NCI-H2171 treated with DMSO at 0.1 percent for 48 hours (cell line): ENCODE measurements at places on chromosomes 6 and 20.

- no peak for DNase-seq
Measured at GRCh38 chr6:161115468-161115867, 123.9 kb downstream of the MAP3K4 start.

DNA sequence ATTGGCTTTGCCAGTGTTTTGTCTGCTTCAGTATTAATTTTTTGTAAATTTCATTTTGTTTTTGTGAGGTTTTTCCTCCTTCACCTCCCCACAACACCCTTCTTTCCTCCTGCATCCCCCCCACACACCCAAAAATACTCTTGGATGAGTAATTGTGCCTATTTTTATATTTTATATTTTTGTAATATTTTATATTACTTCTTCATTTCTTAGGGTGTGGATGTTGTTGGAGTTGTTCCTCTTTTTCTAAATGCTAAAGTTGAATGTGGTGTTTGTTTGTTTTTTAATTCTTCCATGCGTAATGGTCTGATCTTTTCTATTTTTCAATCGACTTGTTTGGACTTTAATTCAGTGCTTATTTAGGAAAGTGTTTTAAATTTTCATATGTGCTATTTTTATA, 420.5 kb upstream of the SOX4 start:
- DNase-seq: no peak

DNA sequence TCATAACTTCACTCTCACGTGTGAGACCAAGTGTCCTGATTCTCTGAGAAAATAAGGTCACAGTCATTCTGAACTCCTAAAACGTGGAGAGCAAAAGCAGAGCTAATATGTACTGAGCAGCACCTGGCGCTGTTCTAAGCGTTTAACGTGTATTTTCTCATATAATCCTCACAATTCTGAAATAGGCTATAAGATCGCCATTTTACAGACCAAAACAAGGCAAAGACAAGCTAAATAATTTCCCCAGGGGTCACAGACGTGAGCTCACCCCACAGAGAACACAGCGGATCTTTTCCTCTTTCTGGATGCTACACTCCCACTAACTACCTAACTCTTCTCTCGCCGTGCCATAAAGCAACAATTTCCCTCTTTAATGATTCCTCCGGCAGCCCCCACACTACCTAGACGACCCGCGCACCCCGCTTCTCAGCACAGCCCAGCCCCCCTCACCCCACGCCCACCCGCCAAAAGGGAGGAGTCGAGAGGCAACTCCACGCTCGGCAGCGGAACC, 636 bp downstream of the SUPT3H start:
- no peak for DNase-seq

DNA sequence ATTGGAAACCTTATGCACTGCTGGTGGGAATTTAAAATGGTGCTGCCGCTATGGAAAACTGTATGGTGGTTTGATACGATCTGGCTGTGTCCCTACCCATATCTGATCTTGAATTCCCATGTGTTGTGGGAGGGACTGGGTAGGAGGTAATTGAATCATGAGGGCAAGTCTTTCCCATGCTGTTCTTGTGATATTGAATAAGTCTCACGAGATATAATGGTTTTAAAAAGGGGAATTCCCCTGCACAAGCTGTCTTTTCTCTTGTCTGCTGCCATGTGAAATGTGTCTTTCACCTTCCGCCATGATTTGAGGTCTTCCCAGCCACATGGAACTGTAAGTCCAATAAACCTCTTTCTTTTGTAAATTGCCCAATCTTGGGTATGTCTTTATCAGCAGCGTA, 4.9 kb downstream of the TAP2 start:
- DNase-seq: no peak

- peak; percentile 86 for DNase-seq
Measured at GRCh38 chr20:58361481-58362205, 27.4 kb upstream of the VAPB start.

DNA sequence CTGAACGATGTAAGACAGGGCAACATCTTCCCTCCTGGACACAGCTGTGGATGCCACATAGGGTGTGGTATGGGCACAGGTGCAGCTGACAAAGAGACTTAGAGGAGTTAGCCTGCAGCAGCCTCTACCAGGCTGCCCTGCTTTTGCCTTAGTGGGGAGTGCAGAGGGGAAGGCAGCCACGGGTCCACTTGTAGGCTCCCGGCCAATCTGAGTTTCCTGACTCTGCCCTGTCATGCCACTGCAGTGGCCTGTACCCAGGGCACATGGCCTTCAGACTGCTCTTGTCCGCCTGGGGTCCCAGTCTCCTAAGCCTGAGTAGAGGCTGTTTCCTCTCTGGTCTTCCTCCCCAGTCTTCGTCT, 17.1 kb upstream of the CST9L start:
- DNase-seq: no peak

GRCh38 chr6:9789201-9789600, 625.7 kb downstream of the TFAP2A start:
- no peak for DNase-seq
